ENCODE measurements at places on chromosomes 6 and 20. TPM values are rescaled to one million over a fixed set of nuclear protein-coding genes. Genes with fewer than 3 reads are reported as not detected.

Gene MEP1A
- total RNA-seq: not detected

Gene TINAG
- not detected for total RNA-seq

Gene MARCKS
- total RNA-seq: 199 TPM

Gene PTCRA
- not detected for total RNA-seq

Gene POLR3F
- total RNA-seq: 10.3 TPM

Gene SNAP91
- total RNA-seq: not detected

Gene SENP6
- 56.9 TPM for total RNA-seq

Gene SSTR4
- not detected for total RNA-seq

Gene SPATA25
- 0.74 TPM for total RNA-seq

Gene ARMH2
- total RNA-seq: not detected

Gene EBF4
- total RNA-seq: not detected

Gene BCAS1
- total RNA-seq: not detected

Gene SIGLEC1
- not detected for total RNA-seq

Gene PSMB9
- 4.9 TPM for total RNA-seq

Gene TCEA2
- 48.6 TPM for total RNA-seq

Gene ATP6V1G2
- 3.6 TPM for total RNA-seq

Gene CRISP3
- not detected for total RNA-seq

Gene PABPC1L
- 23.5 TPM for total RNA-seq

Gene KCNK5
- total RNA-seq: not detected

Gene SLC29A1
- 14.3 TPM for total RNA-seq

Gene MOG
- total RNA-seq: not detected

Gene EIF6
- 185 TPM for total RNA-seq

Gene LINC00237
- total RNA-seq: not detected

Gene PRRT1
- total RNA-seq: 3.4 TPM

Gene RIMS1
- total RNA-seq: 2.0 TPM

Gene ACTL10
- total RNA-seq: 2.3 TPM

Gene ELOVL2
- total RNA-seq: not detected

Gene SLC13A3
- total RNA-seq: 2.3 TPM

Gene C6orf58
- total RNA-seq: 0.27 TPM

Gene THBD
- total RNA-seq: 0.05 TPM

Gene SOX18
- 0.15 TPM for total RNA-seq

Gene SIRPB1
- total RNA-seq: not detected

Gene SYNDIG1
- 0.10 TPM for total RNA-seq

Gene TAGAP
- not detected for total RNA-seq

Gene TSPO2
- not detected for total RNA-seq

Gene C6orf132
- total RNA-seq: 6.6 TPM

Gene SALL4
- 0.48 TPM for total RNA-seq
